Left colon (tissue), 2 donors: ENCODE measurements at places on chromosomes 6 and 20. TPM values are rescaled to one million over a fixed set of nuclear protein-coding genes. Genes with fewer than 3 reads are reported as not detected.

Gene TREM1
- not detected for total RNA-seq

Gene BMP2
- 37.1 TPM for total RNA-seq

Gene AIF1
- 15.0 TPM for total RNA-seq

Gene PLA2G7
- total RNA-seq, result 0.70 TPM

Gene GGTLC1
- not detected for total RNA-seq

Gene LY6G6F
- not detected for total RNA-seq

Gene FOXA2
- total RNA-seq, result 37.0 TPM

Gene FOXS1
- 0.45 TPM for total RNA-seq

Gene VSTM2L
- 1.1 TPM for total RNA-seq

Gene BMP7
- total RNA-seq, result 0.34 TPM

Gene IL17A
- total RNA-seq, result not detected

Gene SEL1L2
- total RNA-seq, result not detected

Gene CCDC170
- 0.67 TPM for total RNA-seq

Gene PLN
- total RNA-seq, result 2.7 TPM

Gene IMPG1
- not detected for total RNA-seq

Gene GSTA1
- total RNA-seq, result 8.1 TPM
